Mammary epithelial cell (primary cell): ENCODE measurements at places on chromosomes 2 and 18. TPM values are rescaled to one million over a fixed set of nuclear protein-coding genes. Genes with fewer than 3 reads are reported as not detected.

The SLC5A7 gene
- not detected for total RNA-seq

The MAPK4 gene
- 0.17 TPM for total RNA-seq

The RBFA gene
- total RNA-seq: 29.3 TPM

The TUBA3E gene
- total RNA-seq: not detected in 2 replicates

The CTNNA2 gene
- not detected in 2 replicates for total RNA-seq

The SERPINB3 gene
- 0.75 and 2.4 TPM in 2 replicates for total RNA-seq

The RRM2 gene
- total RNA-seq: 4.0 TPM

The APCDD1 gene
- 2.4 and 9.7 TPM in 2 replicates for total RNA-seq

The MAL gene
- total RNA-seq: not detected

The YPEL5 gene
- total RNA-seq: 109 TPM

The VIT gene
- 0.67 TPM for total RNA-seq

The PEX13 gene
- total RNA-seq: 65.2 TPM

The IRS1 gene
- 25.8 TPM for total RNA-seq
